CD8-positive, alpha-beta memory T cell (primary cell): ENCODE measurements at places on chromosomes 1 and 21.

DNA sequence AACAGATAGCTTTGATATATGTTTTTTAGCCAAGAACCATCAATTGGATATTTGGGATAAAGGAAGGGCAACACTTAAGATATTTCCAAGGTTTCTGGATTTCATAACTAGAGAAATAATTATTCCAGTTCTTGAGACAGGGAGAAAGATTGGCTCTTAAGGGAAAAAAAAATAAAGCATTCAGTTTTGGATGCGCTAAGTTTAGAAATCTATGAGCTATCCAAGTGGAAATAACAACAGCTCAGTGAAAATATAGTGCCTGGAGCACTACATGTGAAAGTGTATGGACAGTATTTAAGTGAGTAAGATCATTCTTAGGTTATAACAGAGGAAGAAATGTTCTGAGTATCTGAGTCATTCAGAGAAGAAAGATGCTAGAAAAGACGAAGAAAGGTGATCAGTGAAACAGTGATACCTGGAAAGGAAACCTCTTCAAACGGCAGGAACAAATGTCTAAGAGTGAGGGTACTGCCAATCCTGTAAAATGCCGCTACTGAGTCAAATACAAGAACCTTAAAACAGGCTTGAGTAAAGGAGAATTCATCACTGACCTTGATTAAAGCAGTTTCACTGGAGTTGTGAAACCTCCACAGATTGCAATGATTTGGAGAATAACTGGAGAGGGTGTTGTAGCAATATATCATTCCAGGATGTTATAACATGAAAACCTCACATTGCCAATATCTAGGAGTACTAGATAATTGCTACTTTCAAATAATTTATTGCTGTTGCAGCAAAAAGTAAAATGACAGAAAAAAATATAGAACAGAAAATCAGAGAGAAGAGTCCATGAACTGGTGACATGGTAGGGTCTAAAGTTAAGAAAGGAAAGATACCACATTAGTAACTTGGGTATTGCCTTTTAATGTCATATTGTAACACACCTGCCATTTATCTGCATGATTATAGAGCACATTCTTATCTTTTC is 482.1 kb upstream of the RGS18 start:
- H3K27me3 ChIP-seq, result no peaks in the 10 kb centered on the region
- H3K27ac ChIP-seq, result no peak overlapping the region
- no peaks in the 10 kb centered on the region for H3K36me3 ChIP-seq
- H3K4me3 ChIP-seq, result no peak overlapping the region
- DNase-seq, result no peak
- no peaks in the 10 kb centered on the region for H3K4me1 ChIP-seq

GRCh38 chr1:225811622-225812487 is 1.9 kb downstream of the EPHX1 start:
- no peaks in the 10 kb centered on the region for H3K27me3 ChIP-seq
- DNase-seq, result no peak
- no peaks in the 10 kb centered on the region for H3K36me3 ChIP-seq

DNA sequence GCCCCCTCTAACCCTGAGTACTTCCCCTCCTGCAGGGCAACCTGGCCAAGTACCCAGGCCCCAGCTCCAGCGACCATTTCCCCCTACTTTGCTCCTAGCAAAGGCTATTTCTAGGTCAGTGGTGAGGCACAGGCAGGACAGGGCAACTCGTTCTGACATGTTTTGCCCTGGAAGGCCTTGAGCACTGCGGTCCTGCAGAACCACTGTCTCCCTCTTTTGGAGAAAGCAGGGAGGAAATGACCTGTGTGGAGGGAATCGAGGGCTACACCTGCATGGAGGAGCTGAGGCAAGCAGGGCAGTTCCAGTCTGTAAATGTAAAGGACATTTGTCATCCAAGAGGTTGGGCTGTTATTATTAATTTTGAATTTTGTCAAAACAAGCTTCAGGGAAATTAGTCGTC is 99.1 kb downstream of the PPIAL4G start:
- H3K27me3 ChIP-seq, result no peaks in the 10 kb centered on the region
- no peak overlapping the region for H3K4me3 ChIP-seq
- H3K36me3 ChIP-seq, result no peaks in the 10 kb centered on the region
- DNase-seq, result no peak
- H3K4me1 ChIP-seq, result peaks cover 11% of the 10 kb centered on the region

DNA sequence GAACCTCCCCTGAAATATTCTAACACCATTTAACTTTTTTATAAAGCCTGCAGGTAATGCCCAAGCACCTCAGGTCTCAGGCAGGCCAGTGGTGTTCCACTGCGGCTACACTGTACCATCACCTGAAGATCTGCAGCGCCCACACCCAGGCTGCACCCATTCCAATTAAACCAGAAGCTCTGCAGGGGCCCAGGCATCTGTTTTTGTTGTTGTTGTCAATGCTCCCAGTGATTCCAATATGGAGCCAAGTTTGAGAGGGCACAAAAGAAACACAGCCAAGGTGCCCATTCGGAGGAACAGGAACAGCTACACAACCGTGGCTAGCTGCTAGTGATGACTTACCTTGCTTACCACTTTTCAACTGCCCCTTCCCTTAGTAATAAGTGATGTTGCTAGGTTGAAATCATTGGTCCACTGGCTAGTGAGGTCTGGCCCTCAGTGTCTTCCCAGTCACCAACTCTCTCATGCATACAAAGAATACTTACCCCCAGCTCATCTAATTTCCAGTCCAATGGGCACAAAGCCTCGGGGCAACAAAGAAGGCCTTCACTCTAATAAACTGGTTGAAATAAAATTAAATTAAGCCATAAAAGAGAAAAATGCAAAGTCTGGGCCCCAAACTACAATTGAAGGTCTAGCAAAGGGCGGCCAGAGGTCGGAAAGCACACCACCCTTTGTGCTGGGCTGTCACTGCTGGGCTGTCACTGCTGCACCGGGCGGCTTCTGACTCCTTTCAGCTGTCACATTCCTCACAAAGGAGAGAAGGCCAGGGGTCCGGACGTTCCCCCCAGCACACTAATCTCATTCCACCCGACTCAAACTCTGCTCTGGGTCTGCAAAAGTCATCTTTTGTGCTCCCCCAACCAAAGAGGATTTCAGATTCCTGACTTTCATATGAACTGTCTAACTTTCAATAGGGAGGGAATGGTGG is 34.9 kb downstream of the SIPA1L2 start:
- no peaks in the 10 kb centered on the region for H3K27me3 ChIP-seq
- H3K36me3 ChIP-seq, result no peaks in the 10 kb centered on the region
- DNase-seq, result no peak
- no peak overlapping the region for H3K27ac ChIP-seq

DNA sequence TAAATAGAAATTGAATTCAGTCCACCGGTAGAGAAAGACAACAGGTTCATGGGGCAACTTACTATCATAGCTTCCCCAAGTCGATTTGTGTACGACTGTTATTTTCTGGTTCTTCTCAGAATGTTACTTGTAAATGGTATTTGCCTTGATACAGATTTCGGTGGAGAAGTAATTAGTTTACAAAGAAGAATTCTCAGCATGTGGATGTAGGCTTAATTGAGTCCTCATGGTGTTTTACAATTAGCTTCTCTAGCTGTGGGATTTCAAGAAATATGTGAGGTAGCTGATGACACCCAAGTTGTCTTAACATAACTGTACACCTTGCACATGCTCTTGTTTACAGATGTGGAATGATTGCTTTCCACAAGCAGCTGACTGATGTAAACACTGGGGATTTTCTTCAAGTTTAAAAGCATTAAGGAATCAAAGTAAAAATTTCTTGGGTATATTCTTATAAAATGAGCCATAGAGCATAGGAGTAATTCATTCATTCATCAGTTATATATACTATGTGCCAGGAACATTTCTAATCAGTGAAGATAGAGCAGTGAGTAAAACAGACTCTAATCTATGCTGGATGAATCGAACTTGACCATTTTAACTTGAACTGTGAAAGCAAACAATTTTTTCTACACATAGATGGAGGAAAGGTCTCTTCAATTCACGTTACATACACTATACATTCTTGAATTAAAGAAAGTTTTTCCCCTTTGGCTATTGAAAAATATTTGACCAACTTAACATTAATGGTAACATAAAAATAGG is 1.4 kb downstream of the MACO1 start:
- H3K4me3 ChIP-seq, result peak overlapping the region; percentile 74
- no peak for DNase-seq
- peak overlapping the region; percentile 70 for H3K27ac ChIP-seq
- H3K27me3 ChIP-seq, result no peaks in the 10 kb centered on the region

DNA sequence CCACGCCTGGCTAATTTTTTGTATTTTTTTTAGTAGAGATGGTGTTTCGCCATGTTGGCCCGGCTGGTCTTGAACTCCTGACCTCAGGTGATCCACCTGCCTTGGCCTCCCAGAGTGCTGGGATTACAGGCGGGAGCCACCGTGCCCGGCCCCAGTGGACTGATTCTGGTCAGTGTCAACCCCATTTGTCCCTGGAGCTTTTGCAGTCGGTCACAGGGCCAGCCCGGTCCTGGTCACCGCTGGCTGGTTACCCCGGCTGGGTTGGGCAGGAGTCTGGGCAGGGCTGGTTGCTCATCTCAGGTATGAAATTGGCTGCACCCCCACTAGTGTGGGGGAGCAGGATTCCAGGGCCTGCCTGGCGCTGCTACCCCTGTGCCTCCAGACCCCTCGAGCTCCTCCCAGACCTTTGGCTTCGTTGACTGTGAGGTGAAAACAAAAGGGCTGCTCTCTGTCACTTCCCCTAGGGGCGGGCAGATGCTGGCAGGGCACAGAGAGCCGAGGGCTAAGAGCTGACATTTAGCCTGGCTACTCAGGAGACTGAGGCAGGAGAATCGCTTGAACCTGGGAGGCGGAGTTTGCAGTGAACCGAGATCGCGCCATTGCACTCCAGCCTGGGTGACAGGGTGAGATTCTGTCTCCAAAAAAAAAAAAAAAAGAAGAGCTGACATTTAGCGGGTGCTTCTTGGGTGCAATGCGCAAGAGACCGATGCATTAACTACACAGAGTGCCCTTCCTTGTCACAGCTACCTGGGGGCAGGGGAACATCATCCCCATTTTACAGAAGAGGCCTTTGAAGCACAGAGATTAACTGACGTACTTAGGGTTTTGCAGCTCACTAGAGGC is 10.6 kb downstream of the TNFRSF1B start:
- H3K36me3 ChIP-seq, result no peaks in the 10 kb centered on the region
- H3K4me3 ChIP-seq, result peak overlapping the region; percentile 63
- no peaks in the 10 kb centered on the region for H3K27me3 ChIP-seq
- peak overlapping the region; percentile 76 for H3K27ac ChIP-seq
- H3K4me1 ChIP-seq, result peaks cover 82% of the 10 kb centered on the region

- no peak overlapping the region for H3K4me3 ChIP-seq
- no peaks in the 10 kb centered on the region for H3K27me3 ChIP-seq
- H3K36me3 ChIP-seq, result peaks cover 19% of the 10 kb centered on the region
- no peak overlapping the region for H3K27ac ChIP-seq
- no peaks in the 10 kb centered on the region for H3K4me1 ChIP-seq
These were observed 8.5 kb upstream of the COL8A2 start for GRCh38 chr1:36133484-36133883.

- no peak overlapping the region for H3K4me3 ChIP-seq
- no peaks in the 10 kb centered on the region for H3K36me3 ChIP-seq
- H3K4me1 ChIP-seq, result no peaks in the 10 kb centered on the region
- no peaks in the 10 kb centered on the region for H3K27me3 ChIP-seq
- DNase-seq, result no peak
These were observed 119.3 kb downstream of the SYT2 start for GRCh38 chr1:202590975-202591411.

DNA sequence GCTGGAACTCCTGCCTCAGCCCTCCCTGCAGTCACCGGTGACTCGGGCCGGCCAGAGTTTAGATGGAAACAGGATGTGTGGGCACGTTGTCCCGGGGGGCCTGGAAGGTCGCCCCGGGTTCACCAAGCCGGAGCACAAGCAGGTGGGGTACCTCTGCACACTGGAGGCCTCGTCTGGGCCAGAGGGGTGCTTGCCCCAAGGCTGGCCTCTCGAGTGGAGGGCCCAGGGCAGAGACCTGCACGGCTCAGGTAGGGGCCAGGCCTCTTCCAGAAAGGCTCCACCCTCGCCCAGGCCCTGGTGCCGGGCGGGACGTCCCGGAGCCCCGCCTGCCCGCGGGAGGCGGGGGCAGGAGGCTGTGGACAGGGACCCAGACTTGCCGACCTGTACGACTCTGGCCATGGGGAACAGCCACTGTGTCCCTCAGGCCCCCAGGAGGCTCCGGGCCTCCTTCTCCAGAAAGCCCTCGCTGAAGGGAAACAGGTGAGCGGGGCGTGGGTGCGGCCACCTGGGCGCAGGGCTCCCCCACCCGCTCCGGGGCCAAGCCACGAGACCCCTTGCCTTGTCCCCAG is at the start of gene PLEKHN1:
Gene PLEKHN1, plus strand, starts transcription at position 348 of the 569 bp plus-strand sequence. Its CDS starts 50 bp downstream, at position 398.
- no peak for DNase-seq
- peak within 1 kb of the TSS; percentile 51 for H3K27ac ChIP-seq

GRCh38 chr1:45148209-45148825 is 58.1 kb downstream of the ZSWIM5 start:
- no peaks in the 10 kb centered on the region for H3K36me3 ChIP-seq
- no peak for DNase-seq
- H3K4me3 ChIP-seq, result no peak overlapping the region

DNA sequence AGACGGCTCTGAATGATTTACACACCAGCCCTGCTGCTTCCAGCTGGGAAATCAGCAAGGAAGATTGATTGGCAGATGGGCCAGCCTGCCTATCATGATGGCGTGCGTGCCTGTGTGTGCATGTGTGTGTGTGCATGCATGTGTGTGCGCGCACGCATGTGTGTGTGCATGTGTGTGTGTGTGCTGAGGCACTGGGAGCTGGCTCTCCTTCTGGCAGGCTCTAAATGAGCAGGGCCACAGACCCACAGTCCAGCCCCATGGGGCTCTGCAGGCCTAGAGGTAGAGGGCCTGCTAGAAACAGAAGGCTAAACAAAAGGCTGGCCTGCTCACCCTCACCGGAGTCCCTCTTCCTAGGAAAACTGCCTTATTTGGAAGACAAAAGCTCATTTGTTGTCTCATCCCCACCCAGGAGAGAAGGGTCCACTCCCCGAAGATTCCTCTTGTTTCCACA is 6.0 kb downstream of the KLHDC8A start:
- H3K4me1 ChIP-seq, result no peaks in the 10 kb centered on the region
- DNase-seq, result no peak
- no peak overlapping the region for H3K27ac ChIP-seq
- H3K27me3 ChIP-seq, result peaks cover 12% of the 10 kb centered on the region

DNA sequence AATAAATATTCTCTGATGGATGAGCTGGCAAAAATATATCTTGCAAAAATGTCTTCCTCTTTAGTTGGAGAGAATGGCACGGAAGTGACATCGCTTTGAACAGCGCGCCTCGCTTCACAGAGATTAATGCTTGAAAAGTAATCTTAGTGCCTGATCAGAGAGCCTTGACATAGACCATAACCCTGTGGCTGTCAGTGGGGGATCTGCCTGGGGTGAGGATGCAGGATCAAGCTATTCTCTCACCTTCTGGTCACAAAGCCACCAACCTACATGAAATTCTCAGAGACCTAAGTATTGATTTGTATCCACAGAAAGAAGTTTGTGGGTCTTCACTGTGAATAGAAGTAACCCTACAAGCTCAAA is 492.6 kb downstream of the LMO4 start:
- H3K27me3 ChIP-seq, result no peaks in the 10 kb centered on the region
- no peaks in the 10 kb centered on the region for H3K4me1 ChIP-seq
- H3K4me3 ChIP-seq, result no peak overlapping the region
- H3K27ac ChIP-seq, result no peak overlapping the region
- no peak for DNase-seq
